Adipose tissue (tissue), 3 donors: ENCODE measurements at places on chromosomes 1 and 21. TPM values are rescaled to one million over a fixed set of nuclear protein-coding genes. Genes with fewer than 3 reads are reported as not detected.

Gene PKN2
- 16.2 TPM for polyA plus RNA-seq

Gene FAM177B
- polyA plus RNA-seq = 0.67 TPM

Gene LCE5A
- polyA plus RNA-seq = not detected

Gene PLA2G2C
- polyA plus RNA-seq = not detected

Gene PBX1
- polyA plus RNA-seq = 24.1 TPM

Gene DCDC2B
- not detected for polyA plus RNA-seq

Gene OR2L5
- not detected for polyA plus RNA-seq

Gene TLCD4
- 1.9 TPM for polyA plus RNA-seq

Gene RASAL2
- 2.8 TPM for polyA plus RNA-seq

Gene HCN3
- polyA plus RNA-seq = 1.6 TPM
